ENCODE measurements at places on chromosomes 2 and 18.

- DNase-seq, result peak; percentile 13
Measured at GRCh38 chr2:178804791-178805190, 2.4 kb downstream of the TTN start.

GRCh38 chr2:40412456-40412855, 39.4 kb downstream of the SLC8A1 start:
- no peak for DNase-seq

DNA sequence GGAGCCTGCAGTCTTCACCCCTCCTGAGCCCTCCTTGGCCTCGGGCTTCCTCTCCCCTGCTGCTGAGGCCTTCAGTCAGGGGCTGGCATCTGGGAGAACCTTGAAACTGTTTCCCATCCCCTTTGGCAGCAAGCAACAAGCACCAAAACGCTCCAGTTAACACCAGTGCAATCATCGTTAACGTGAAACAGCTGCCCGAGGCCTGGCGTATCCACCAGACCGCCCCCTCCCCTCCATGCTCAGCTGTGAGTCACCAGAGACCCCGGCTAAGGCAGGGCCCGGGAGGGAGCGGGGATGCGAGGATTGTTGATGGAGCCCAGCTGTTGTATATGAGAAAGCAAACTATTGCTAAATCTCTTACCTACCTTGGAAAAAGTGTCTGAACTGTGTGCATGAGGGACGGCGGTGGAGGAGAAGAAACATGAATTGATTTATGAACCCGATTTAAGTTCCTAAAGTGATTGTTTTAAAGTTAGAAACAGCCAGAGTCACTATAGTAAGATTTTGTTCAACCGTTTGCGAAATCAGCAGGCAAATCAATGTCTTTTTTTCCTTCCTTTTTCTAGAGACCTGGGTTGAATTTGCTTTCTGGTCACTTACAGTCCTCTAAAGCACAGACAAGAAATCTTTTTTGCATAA, 5.2 kb downstream of the ZFP36L2 start:
- peak; percentile 96 for DNase-seq

DNA sequence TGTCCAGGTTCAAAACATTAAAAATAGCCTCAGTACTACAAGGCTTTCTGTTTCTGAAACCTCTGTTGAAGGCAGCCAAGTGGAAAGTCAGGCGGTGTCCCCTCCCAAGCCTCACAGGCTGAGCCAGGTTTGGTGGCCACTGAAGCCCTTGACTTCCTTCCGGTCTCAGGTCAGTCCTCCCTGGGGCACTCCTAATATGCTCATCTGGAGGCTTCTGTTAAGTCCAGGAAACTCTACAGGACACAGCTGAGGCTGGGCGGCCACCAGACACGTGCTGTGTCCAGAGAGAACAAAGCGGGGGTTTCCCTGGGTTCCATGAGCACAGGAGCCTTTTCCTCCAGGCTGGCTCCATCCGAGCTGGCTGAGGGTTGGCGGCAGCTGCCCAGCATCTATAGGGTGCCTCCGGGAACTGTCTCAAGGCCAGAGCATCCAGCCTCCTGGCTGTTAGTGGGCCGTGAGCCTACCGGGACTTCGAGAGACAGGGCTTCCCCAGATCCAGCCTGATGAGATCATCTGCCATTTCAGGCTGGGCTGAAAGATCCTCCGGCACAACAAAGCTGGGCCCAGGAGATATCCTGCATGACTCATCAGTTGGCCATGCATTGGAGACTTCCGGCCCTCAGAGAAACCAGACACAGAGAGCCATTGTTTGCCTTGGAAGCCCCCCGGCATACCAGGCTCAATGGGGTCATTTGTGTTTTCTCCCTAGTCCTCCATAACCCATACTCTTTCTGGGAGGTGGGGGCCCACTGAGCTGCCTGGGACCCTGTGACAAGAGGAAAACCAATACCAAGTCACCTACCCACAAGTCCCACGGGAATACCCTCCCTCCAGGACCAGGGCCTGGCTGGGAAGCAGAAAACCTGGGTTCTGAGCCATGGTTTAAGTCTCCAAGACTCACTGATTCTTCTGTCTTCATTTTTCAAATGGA, 71.7 kb downstream of the HS1BP3 start:
- DNase-seq, result peak; percentile 98

- DNase-seq, result no peak
Measured at GRCh38 chr2:222433332-222434173, 9.2 kb downstream of the SGPP2 start.

DNA sequence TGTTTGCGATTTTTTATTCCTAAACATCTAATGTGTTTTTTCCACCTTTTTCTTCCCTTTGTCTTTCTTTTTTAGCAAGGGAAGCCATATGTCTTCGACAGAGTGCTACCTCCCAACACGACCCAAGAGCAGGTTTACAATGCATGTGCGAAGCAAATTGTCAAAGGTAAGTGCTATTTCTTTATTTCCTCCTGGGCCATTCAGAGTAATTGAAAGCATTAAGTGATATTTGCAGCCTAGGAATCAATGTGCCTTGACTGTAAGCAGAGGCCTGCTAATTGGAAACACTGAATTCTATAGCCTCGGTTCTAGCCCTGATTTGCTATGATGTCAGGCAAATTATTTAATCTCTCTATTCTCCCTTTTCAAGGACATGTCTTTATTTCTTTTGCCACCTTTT, 47.0 kb downstream of the KIF5C start:
- no peak for DNase-seq

GRCh38 chr2:9737053-9737875, 106.0 kb upstream of the TAF1B start:
- DNase-seq, result peak; percentile 27

DNA sequence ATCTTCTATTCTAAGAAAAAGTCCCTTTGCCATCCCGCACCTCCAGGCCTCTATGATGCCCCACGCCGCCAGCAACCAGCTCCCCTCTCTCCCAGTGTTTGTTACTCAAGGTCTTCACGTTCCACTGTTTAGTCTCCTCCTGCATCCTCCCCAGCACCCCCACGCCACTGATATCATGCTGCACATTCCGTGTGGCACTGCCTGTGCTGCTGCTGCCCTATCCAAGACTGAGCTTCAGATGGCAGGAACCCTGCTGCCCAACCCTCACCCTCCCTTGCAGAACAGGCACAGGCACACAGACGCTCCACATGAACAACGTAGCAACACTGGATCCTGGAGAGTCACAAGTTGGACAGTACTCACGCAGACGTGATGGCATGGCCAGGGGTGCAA, 35.3 kb downstream of the MYO5B start:
- no peak for DNase-seq

- peak; percentile 10 for DNase-seq
Measured at GRCh38 chr2:152134488-152135280, 35.8 kb upstream of the CACNB4 start.

- no peak for DNase-seq
Measured at GRCh38 chr2:52960881-52961280, 806.7 kb upstream of the CHAC2 start.

- DNase-seq, result peak; percentile 96
Measured at GRCh38 chr2:20062615-20063545, 11.5 kb upstream of the LAPTM4A start.

GRCh38 chr18:8611916-8612576, 2.8 kb downstream of the RAB12 start:
- DNase-seq, result no peak

DNA sequence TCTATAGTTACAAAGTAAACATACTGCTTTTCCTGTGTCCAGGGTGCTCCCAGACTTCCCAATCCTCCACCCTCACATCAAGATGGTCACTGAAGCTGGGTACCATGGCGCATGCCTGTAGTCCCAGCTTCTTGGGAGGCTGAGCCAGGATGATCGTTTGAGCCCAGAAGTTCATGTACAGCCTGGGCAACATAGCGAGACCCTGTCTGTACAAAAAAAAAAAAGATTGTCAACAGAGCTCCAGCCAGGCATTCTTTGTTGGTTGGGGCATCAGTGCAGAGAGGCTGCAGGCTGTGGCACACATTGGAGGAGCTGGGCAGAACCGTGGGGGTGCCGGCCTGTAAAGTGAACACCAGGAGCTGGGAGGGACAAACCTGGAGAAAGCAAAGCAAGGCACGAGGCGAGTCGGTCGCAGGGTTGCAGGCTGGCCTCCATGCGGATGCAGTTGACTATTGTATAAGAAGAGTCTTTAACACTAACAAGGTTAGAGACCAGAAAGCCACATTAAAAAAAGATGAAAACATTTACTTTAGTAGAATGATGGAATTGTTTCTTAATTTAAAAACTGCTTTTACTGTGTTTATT, 51.8 kb downstream of the ACOXL start:
- no peak for DNase-seq

- DNase-seq, result peak; percentile 88
Measured at GRCh38 chr2:230774348-230774951, 61.8 kb downstream of the CAB39 start.

DNA sequence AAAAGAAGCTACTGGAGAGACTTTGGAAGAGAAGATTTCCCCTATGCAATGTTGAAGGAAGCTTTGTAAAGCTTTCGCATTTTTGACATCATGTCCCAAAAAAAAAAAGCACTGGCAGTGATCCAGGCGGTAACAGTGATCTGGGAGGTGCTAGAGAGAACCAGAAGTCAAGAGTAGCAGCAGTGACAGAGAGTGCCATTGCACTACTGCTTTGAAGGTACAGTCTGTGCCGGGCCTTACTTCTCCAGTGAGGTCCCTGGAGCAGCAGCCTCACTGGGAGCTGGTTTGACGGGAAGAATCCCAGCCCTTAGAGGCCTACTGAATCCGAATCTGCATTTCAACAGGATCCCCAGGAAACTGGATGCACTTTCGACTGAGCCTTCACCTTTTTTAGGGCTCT, 50.9 kb upstream of the ATL2 start:
- DNase-seq, result no peak

- no peak for DNase-seq
Measured at GRCh38 chr2:160701822-160702221, 208.2 kb upstream of the RBMS1 start.

GRCh38 chr2:215885536-215885935, 127.8 kb downstream of the MREG start:
- DNase-seq, result no peak

GRCh38 chr2:206940546-206940945, 1.2 kb downstream of the CPO start:
- no peak for DNase-seq

DNA sequence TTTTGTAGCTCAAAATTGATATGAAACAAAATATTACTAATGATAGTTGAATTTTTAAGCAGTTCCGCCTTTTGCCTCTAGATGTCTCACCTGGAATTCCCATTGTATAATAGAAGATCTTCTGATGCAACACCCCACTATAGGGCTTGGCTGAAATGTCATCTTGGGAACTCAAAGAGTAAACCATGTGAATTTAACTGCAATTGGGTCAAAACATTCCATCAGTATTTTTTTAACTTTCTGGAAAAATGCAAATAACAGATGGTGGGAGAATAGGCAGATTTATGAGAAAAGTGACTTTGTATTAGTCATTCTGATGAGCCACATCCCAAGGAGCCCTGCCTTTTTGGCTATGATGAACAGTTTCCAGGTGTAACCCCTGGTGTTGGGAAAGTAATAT, 489.9 kb downstream of the NYAP2 start:
- DNase-seq, result peak; percentile 91
